A172 (cell line): ENCODE measurements at places on chromosomes 6 and 20. TPM values are rescaled to one million over a fixed set of nuclear protein-coding genes. Genes with fewer than 3 reads are reported as not detected.
A peak's percentile ranks its signal among the peaks of the same experiment; 100 is the strongest.

Gene WFDC12
- not detected in 2 replicates for total RNA-seq

Gene OR11A1
- total RNA-seq = not detected in 2 replicates

Gene LY6G6C
- total RNA-seq = not detected in 2 replicates

GRCh38 chr6:32830017-32830416 is 8.5 kb downstream of the TAP2 start:
- DNase-seq = no peak

DNA sequence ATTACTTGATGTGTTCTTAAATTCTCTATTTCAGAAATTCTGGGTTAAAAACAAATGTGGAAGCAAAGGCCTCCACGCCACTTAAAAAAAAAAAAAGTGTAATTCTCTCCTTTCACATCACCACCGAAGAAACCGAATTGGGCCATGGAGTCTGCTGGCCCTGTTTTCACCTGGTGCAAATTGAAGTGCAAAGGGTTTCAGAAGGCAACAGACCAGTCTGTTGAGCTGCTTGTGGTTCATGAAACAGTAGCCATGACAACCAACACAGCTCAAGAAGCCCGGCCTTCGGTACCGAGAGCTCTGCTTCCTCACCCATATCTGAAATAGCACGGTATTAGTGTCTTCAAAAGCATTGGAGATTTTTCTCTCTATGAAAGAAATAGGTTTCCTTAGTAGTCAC is 63.1 kb downstream of the GMPR start:
- no peak for DNase-seq

DNA sequence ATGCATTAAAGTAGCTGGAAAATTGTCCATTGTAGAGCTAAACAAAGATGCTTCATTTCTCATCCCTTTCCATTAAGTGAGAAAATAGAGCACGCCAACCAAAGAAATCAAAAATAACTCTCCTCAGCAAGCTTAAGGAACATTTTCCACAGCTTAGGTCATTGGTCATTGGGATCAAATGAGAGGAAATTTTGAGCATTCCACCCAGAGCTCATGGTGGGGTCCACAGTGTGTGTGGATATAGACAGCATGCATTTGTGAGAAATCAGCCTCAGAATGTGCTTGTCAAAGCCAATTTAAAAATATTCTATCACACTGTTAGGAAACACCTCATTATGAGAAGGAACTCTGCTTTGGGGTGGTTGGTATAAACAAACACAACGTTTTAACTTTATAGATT is 97.2 kb downstream of the HDGFL1 start:
- DNase-seq = no peak

GRCh38 chr6:167872538-167873210 is 46.0 kb downstream of the AFDN start:
- DNase-seq = no peak

GRCh38 chr20:24492031-24492607 is 22.7 kb downstream of the SYNDIG1 start:
- DNase-seq = peak; percentile 24
